Activated CD8-positive, alpha-beta memory T cell treated with anti-CD3 and anti-CD28 coated beads, Interleukin-2, amount 50 U/mL, for 4 hours (primary cell): ENCODE measurements at places on chromosomes 4 and X.

DNA sequence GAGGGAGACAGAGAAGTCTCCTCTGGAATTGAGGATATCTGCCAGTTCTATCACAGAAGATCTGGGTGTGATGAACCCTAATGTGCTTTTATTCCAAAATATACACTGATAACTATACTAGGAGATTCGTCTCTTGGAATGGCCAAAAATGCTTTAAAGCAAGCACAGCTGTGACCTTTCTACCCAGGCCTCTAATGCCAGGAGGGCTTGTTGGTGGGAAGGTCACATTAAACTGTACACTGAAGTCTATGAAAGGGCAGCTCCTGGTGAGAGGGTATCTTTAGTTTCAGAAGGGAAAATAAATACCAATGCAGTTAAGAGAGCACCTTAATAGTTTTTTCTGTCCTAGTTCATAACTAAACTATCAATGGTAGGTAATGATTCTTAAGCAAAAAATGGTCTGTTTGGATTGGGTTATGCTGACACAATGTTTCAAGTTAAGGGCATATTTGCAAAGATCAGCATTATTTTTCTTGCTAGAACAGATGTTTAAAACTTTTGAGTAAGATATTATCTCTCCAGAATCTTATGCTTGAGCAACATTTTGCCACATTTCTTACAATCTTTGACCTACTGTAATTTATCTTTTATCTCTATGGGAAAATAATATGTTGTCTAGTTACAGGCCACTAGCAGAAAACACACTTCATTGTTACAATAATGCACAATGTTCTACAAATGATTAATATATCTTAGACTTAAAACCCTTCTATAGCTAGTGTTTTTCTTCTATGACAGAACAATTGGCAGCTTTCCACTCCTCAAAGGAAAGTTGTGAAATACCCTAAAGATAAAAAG is 59.6 kb downstream of the SEC24D start:
- DNase-seq: no peak

DNA sequence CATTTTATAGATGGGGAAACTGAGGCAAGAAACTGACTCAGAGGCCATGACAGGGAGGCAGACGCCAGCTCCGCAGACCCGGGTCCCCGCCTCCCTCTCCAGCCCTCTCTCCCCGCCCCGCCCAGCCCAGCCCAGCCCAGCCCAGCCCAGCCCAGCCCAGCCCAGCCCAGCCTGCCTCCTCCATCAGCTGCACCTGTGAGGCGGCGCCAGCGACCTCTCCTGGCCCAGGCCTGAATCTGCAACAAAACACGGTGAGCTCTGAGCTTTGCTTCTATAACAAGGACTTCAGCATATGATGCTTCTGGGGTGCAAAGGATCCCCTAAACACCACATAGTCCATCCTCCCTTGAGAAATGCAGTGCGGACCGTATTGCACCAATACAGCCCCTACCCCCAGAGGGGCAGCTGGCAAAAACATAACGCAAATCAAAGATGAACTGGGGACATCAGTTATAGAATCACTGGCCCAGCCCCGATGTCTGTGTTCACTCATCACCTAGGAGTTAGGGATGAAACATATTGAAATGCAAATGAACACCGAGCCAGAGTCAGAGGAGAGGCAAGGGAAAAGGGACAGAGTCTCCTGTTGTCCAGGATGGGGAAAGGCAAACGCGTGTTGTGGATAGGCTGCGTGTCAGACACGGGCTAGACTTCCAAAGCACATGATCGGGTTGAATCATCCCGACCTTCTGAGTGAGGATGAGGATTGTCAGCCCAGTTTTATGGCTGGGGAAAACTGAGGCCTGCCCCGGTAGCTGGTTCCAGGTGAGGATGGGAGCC is 216.1 kb upstream of the PSAPL1 start:
- DNase-seq: no peak

DNA sequence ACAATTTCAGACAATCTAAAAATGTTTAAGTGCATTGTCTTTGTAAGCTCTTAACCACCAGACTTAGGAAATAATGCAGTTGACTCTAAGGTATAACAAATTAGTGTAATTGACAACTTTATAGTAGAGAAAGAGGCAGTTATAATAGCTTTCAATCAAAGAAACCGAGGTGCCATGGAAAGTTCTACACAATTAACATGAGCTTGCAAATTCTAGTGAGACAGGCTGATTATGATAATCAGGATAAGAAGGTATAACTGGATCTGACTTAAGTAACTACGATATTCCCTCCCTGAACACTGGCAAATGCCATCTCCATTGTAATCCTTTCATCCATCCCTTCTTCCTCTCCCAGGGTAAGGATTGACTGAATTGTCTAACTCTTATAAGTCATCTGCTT is 11.4 kb upstream of the KLHL5 start:
- DNase-seq: no peak

DNA sequence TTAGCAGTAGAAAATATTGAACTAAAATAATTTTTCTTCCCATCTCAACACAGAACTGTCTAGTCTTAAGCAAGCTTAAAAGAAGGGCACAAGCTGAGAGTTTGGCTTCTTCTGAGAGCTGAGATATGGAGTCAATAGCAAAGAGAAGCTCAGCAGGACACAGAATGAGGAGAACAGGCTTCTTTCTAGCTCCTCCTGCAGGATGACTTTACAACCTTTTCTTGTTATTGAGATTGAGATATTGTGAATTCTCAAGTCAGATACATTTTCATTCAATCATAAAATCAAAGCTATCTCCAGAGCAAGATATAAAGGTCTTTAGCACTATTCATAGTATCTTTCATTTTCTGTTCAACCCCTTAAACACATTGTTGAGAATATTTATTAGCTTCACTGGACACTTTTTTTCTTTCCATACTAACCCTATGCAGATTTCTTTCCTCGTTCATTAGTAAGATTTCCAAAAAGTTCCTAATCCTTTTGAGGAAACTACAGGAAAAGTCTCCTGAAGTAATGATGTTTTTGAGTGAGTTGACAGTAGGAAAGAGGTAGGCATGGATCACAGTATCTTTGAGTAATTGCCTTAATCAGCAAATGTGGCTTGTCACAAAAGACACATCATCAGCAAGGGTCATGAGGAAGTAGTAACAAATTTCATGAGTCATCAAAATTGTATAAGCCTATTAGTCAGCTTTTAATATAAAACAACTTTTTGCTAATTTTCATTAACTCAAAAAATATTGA is 17.8 kb upstream of the CXCL3 start:
- no peak for DNase-seq

- DNase-seq: no peak
These were observed 2002.5 kb upstream of the TENM3 start for GRCh38 chr4:180240670-180241069.

GRCh38 chr4:138114434-138114833 is 127.7 kb downstream of the SLC7A11 start:
- no peak for DNase-seq

- no peak for DNase-seq
These were observed 1190.2 kb upstream of the AGA start for GRCh38 chr4:178632415-178632814.

DNA sequence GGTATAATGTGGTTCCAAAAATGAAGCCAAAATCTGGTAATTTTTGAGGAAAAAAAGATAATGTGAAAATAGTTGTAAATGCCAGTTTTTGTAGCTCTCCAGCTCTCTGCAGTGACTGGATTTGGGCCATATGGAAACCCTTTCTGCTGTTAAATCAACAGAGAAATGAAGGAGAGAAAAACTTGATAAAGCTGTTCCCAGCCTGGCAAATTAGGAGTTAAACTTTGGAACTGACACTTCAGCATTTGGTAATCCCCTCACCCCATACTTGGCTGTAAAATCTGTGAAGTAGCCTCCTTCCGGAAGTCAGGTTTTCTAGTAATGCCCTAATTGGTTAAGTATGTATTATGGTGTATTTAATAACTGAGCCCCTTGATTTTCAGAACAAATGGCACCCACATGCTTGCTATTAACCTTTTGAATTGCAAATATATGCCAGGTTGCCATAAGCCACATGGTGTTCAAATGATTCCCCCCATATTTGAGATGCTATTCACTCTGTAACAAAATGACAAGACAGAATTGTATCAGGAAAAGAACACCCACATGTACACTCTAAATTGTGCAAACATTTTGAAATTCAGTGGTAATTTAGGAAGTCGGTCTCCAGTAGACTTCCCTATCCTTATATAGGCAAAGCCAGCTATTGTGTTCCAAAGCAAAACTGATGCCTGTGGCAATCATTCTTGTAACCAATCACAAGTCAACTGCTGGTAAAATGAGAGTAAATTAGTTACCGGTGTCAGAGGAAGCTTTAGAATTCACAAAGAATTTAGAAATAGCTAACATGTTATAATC is 96.3 kb upstream of the ADAMTS3 start:
- no peak for DNase-seq

DNA sequence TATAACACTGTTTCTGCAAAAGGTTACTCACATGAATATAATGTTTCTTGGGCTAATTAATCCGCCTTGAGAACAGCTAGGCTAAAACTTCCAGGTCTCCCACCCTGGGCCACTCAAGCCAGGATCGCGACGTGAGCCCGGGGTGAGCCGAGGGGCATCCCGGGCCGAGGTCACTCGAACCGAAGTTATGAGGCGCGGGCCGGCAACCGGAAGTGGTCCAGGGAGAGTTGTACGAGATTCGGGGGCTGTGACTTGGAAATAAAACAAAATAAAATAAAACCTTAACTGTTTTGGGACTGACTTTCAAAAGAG is 317 bp downstream of the CMC4 start:
- no peak for DNase-seq

- DNase-seq: no peak
These were observed 441.6 kb upstream of the PITX2 start for GRCh38 chr4:111064342-111064993.

DNA sequence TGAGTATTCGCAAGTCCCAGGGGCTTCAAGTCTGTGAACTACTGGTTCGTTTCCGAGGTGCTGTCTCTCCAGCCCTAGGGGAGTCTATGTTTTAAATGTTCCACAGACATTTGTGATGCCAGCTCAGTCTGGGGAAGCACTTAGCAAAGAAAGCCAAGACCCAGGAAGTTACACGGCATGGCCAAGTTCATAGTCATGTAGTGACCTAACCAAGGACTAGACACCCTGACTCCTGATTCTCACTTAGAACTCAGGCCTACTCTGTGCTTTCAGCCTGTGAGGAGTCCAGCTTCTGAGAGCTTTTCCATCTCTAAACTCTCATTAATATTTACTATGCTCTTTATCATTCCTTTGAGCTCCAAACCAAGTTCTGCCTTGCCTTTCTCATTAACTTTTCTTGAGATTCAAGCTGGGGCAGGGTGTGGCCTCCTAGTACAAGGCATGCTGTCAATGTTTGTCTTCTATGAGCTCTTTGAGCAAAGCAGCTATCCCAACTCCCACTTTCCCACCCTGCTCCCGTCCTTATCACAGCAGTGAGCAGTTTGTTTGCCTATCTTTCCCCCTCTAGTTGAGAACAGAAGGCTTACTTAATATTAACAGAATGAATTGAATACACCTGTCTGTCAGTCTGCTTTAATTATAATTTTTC is 105.4 kb upstream of the FAM9C start:
- DNase-seq: no peak

DNA sequence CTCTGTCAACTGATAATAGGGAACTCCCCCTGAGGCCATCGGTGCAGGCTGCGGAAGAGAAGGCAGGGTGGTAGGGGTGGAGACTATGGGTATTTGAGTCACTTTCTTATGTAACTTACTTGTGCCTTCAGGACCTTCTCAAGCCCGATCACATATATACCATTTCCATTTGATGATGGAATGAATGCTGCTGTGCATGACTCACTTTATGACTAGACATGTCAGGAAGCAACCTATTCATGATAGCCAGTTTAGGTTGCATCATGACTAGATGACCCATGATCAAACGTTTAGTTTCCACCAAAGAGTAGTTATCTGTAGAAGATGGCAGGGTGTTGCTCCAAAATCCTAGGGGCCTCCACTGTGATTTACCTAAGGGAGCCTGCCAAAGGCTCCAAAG is 435.5 kb downstream of the DTHD1 start:
- DNase-seq: no peak

DNA sequence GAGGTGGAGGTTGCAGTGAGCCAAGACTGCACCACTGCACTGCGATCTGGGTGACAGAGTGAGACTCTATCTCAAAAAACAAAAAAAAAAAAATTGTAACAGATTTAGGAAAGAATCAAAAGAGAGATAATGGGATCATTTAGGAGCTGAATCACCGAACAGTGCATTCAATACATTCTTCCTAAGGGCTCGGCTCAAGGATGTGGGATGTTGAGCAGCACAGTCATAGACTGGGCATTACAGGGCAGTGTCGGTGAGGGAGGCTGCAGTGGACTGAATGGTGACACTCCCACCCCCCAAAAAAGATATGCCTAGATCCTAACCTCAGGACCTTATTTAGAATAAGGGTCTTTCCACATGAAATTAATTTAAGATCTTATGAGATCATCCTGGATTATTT is 70.0 kb downstream of the EVC2 start:
- DNase-seq: no peak

DNA sequence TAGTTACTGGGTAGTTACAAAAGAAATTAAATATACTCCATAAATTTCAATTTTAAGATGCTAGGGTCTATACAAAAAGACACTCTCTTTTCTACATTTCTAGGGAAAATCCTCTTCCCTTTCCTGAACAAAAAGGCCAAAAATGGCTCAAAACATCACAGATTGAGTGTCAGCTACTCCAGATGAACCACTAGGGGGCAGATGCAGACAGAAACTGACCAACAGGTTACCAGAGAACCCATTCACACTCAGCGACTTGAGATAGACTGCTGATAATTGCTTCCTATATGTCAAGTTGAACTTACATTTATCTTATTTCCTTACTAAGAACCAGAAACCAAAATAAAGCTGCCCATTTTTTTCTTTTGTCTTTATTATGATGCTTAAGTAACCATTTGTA is 83.4 kb upstream of the MID1IP1 start:
- DNase-seq: no peak

DNA sequence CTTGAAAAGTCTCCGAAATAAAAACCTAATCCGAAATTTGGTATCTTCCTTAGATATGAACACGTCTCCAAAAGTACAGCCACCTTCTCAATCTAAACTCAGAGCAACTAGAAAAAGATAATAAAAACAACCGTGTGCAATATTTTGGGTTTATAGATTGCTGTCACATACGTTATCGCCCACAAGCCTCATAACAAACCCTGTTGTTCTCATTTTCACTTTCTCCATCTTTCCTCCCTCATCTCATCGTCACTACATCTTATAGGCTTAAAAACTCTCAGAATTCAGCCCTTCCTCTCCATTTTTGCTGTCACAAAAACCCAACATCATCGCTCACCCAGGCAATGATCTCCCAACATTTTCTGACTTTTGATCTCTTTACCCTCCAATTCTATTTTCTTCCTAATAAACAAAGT is 448 bp upstream of the SCFD2 start:
- no peak for DNase-seq
